Left ventricle myocardium superior (tissue), 1 donor: ENCODE measurements at places on chromosomes 2 and 18. TPM values are rescaled to one million over a fixed set of nuclear protein-coding genes. Genes with fewer than 3 reads are reported as not detected.

GRCh38 chr2:240998706-240998994 is 232 bp downstream of the SNED1 start:
- DNase-seq: no peak

GRCh38 chr2:241801611-241802420 is 7.2 kb upstream of the NEU4 start:
- peak; percentile 24 for DNase-seq

DNA sequence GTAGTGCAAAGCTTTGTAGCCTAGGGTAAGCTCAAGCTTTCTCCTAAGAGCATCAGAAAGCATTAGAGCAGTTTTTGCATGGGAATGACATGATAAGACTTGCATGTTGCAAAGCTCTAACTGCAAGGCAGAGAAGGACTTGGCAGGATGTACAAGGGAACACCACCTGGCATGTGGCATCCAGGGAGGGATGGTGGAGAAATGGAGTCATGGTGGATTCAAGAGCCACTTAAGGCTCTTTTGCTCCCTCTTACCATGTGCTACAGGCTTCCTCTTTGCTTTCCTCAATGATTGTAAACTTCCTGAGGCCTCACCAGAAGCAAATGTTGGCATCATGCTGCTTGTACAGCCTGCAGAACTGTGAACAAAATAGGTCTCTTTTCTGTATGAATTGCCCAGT is 266.0 kb downstream of the GLI2 start:
- no peak for DNase-seq

The ARHGAP25 gene
- 5.4 TPM for total RNA-seq

The SNTG2 gene
- 0.77 TPM for total RNA-seq

The GPR17 gene
- total RNA-seq: 0.25 TPM
